ENCODE measurements at places on chromosomes 3 and 15.

GRCh38 chr3:172043233-172043632 is 3.9 kb downstream of the FNDC3B start:
- no peak for DNase-seq

DNA sequence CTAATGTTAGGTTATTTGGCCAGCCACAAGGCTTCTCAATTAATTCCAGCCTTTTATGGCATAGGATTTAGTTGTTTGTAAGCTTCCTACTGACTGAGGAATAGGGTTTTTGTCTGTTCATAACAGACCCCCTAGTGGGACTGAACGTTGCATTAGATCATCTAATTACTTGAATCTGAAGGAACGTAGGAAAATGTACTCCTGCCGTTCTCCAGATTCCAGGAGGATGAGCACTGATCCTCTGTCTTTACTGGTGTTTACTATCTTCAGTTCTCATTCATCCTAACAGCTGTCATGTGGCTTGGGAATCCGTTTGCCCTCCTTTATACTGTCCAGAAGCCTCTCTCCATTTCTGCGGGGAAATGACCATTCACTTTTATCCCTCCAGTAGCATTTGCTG is 52.7 kb downstream of the RAD54L2 start:
- DNase-seq: no peak

GRCh38 chr3:194682189-194682693 is 3.4 kb upstream of the FAM43A start:
- DNase-seq: no peak

- DNase-seq: no peak
Measured at GRCh38 chr3:160027541-160028195, 39.0 kb downstream of the IL12A start.

DNA sequence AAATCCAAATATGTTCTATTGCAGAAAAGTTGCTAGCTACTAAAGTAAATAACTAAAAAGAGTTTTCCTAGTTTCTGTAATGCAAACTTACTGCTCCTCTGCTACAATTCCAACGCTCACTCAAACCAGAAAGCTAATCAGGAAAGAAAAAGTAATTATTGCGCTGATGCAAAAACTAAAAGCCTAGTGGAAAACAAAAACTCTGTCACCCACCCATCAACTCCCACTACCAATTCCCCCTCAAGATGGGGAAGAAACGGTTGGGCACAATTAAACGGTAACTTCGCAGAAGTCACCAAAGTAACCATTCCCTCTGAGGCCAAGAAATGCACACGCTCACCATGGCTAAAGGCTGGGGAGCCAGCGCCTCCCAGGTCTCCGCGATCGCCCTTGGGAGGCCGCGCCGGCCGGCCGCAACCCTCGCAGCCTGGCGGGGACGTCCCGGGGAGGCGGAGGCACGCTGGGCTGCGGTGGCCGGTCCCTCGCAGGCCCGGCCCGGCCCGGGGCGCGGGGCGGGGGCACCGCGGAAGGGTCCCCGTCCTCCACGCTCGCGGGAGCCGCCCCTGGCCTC is 684 bp downstream of the SLTM start:
- DNase-seq: no peak

DNA sequence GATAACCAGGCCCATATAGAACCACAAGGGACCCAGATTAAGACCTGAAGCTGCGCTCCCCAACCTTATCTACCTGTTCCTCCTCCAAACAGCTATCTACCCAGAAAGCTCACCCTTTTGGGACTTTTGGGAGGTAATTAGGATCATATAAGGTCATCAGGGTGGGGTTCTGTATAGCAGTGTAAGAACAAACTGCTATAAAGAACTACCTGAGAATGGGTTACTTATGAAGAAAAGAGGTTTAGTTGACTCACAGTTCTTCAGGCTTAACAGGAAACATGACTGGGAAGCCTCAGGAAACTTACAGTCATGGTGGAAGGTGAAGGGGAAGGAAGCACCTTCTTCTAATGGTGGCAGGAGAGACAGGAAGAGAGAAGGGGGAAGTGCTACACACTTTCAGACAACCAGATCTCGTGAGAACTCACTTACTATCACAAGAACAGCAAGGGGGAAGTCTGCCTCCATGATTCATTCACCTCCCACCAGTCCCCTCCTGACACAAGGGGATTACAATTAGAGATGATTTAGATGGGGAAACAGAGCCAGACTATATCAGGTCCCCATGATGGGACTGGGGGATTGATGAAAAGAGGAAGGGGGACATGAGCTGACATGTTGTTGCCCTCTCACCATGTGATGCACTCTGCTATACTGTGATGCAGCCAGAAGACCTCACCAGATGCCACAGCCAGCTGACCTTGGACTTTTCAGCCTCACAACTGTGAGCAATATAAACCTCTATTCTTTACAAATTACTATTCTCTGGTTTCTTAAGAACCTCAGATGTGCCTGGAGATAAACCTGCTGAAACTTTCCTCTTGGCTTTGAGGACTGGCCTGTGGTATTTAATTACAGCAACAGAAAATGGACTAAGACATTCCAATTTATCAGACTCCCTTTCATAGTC is 15.3 kb upstream of the FMN1 start:
- DNase-seq: no peak

DNA sequence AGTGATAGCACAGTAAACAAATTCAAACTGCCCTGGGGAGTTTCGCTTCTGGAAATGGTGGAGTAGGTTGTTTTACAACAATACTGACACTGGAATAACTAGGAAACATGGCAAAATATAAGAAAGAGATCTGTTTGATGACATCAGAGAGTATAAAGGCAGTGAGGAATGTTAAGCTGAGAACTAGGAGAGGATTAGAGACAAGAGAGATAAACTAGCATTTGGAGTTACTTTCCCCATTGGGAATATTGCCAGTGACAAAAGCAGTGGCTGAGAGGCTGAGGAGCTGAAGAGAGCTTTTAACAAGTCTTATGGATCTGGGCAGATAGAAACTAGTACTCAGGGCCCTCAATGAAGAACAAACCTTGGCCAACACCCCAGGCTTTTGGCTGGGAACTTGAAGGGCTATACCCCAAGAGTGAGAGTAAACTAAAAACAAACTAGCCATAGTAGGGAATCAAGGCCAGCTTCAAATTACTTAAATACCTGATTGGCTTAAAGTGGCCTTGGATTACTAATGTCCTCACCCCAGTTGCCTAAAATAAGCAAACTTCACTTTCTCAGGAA is 280.4 kb downstream of the KLF13 start:
- no peak for DNase-seq

GRCh38 chr3:58391156-58391865 is 42.3 kb downstream of the PDHB start:
- DNase-seq: no peak

DNA sequence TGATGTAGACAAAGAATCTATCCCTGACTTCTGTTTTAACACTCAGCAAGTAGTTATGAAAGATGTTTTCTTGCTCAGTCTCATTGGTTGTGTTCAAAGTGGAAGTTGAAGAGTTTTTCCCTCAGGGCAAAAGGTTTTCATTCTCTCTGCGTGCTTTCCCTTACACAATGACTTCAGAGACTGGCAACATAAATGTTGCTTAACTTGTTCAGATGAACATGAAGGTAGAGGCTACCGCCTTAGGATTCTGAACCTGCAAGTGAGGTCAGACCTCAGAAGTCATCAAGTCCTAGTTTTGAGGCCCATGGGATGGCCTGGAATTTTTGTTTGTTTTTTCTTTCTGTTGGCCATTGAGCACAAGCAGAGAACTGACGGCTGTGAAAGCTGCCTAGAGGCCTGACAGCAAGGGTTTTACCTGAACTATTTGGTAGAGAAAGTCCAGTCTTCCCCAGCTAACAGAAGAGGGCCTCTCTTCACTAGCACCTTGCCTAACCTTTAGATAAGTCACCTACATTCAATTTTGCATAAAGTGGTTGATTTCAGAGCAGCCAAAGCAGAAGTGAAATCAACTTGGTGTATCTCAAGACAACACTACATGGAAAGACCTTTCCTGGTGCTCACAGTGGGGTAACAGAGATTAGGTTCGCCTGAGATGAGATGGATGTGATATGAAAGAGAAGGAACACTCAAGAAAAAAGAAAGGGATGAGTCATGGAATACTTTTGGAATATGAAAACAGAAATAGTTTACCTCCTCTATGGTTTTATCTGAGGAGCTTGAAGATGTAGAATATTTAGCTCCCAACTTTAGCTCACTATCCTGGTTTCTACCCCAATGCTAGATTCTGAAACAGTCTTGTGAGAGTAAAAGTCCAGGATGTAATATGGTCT is 53.6 kb upstream of the AP4E1 start:
- DNase-seq: no peak

DNA sequence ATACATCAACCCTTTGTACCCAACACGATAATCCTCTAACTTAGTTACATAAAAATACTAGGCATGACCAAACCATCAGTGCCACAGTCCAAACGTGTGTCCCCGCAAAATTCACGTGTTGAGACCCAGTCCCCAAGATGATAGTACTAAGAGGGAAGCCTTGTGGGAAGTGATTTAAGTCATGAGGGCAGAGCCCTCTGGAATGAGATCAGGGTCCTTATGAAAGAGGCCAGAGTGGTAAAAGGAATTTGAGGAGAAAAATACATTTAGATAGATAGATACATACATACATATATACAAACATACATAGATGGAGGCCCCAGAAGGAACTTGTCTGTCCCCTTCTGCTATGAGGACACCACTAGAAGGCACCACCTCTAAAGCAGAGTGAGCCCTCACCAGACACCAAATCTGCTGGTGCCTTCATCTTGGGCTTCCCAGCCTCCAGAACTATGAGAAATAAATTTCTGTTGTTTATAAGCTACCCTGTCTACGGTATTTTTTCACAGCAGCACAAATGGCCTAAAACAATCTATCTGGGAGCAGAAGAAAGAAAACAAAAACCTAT is 8.0 kb downstream of the TBC1D2B start:
- no peak for DNase-seq

- DNase-seq: no peak
Measured at GRCh38 chr3:19945969-19946831, 697 bp upstream of the RAB5A start.

DNA sequence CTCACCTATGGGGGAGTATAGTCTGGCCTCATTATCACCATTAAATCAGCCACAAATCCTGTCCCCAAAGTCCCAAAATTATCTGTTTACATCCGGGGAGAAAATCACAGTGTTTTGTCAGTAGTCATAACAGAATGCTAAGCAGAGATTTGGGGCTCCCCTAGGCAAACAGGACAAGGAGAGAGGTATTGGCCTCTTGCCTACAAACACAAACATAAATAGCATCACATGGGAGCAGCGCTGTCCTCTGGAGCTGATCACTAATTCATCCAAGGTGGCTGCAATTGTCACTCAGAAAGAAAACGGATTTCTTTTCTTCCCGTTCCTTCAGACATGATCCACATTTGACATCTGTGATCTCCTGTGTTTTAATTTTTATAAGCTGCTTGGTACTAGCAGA is 1028.1 kb downstream of the NTRK3 start:
- DNase-seq: no peak

DNA sequence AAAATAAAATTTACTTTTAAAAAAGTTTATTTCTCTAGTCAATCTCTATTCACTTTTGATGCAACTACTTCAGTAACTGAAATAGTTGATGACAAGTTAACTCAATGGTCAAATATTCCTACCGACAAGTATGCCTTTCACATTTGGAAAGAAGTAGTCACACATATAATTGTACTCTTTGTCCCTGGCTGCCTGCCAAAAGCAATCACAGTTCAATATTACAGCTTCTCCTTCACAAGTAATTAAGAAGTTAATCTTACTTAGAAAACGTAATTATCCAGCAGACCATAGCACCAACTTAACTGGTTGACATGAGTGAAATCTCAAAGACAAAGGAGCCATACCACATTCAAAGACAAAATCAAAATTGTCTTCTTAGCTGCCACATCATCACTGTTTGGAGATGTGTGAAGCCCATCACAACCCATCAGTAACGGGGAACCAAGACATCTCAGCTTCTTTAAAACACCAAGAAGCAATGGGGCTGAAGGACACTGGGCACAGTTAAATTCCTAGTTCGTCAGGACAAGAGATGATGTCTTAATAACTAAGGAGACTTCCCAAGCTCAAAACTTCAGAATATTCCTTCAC is 86.1 kb downstream of the PLCH1 start:
- no peak for DNase-seq

DNA sequence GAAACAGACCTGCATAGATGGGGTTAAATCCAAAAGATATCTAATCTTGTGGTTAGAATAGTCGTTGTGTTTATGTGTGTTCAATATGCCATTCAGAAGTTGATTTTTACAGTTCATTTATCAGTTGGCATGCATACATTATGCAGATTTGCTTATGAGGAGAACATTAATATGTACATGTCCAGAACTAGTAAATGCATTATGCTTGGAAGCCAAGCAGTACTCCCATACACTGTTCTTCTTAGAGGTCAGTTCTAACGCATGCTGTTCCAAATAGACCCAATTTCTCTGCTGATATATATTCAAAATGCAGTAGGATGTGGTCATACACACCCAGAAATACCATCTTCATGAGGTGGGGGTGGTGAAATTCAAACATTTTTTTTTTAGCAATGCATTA is 956 bp downstream of the FGF12 start:
- DNase-seq: no peak

DNA sequence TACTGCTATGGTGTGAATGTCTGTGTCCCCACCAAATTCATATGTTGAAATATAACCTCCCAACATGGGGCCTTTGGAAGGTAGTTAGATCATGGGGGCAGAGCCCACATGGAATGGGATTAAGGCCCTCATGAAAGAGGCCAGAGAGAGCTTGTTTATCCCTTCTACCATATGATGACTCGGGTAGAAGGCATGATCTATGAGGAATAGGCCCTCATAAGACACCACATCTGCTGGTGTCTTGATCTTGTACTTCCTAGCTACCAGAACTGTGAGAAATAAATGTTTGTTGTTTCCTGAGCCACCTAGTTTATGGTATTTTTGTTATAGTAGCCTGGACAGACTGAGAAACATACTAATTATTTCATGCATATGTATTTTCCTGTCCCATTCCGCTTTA is 51.9 kb downstream of the WWTR1 start:
- DNase-seq: no peak

DNA sequence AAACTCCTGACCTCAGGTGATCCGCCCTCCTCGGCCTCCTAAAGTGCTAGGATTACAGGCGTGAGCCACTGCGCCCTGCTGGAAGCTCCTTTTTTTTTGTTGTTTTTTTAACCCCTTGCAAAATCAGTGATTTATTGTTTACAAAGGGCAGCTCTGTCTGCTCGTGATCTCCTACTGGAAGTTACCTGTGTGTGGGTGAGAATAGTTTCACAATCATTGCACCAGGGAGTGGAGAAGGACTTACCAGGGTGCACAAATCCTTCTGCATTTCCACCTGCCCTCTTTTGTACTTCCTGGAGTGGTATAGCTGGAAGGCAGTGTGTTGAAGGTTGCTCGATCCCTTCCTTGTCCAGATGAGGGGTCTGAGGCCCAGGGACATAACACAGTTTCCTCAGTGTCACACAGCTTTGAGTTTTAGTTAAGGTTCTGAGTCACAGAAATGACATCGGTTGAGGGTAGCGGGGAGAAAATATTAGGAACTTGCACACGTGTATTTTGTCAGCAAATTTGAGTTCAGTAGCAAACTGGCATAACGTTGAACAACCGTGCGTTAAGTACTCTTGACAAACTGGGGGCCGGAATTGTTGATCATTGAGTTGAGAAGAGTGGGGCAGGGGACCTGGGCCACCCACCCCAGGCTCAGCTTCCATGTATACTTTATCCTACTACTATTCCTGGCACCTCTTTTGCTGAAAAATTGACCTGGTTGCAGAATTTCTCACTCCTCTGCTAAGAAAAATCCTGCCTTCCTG is 11.3 kb upstream of the TRAK1 start:
- no peak for DNase-seq

- no peak for DNase-seq
Measured at GRCh38 chr3:155161640-155162292, 81.6 kb downstream of the MME start.

Measured in esophagus squamous epithelium (tissue), 5 donors.